ENCODE measurements at places on chromosomes 6 and 20.

GRCh38 chr6:134994431-134994830 is 44.5 kb upstream of the ALDH8A1 start:
- DNase-seq, result no peak

- DNase-seq, result peak; percentile 41
Measured at GRCh38 chr6:109255946-109256640, 126.2 kb downstream of the CD164 start.

DNA sequence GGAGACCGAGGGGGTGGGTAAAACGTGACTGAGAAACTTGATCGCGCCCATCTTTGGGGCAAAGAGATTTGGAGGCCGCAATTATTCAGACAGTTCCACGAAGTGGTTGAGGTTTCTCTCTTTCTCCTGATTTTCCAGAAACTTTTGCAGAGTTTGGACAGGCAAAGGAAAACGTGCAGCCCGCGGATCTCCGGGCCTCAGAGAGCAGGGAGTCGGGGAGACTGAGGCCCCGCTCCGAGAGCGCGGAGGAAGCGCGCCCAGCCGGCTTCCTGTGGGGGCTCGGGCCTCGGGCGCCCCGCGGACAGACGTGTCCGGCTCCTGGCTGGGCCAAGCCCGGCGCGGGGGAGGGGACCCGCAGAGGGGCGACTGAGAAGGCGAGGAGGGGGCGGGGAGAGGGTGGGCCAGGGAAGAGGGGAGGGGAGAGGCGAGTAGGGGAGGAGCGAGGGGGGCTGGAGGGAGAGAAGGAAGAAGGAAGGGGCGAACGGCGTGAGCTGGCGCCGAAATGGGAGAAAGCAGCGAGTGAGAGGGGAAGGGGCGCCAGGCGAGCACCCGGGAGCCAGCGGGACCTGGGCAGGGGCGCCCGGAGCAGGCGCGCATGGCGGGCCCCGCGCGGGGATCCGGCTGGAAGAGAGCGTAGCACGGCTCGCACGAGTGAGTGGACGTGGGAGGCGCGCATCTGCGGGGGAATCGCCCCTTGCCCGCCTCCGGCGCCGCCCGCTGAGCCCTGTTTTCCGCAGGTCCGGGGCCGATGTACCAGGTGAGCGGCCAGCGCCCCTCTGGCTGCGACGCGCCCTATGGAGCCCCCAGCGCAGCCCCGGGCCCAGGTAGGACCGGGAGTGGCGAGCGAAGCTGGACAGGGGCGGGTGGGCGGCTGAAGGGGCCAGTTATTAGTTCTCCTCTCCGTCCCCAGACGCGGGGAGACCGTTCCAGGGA is at the start of gene MDFI:
Gene MDFI, plus strand, starts transcription at position 467 of the 933 bp plus-strand sequence. Its CDS starts 282 bp downstream, at position 749.
- peak; percentile 89 for DNase-seq

DNA sequence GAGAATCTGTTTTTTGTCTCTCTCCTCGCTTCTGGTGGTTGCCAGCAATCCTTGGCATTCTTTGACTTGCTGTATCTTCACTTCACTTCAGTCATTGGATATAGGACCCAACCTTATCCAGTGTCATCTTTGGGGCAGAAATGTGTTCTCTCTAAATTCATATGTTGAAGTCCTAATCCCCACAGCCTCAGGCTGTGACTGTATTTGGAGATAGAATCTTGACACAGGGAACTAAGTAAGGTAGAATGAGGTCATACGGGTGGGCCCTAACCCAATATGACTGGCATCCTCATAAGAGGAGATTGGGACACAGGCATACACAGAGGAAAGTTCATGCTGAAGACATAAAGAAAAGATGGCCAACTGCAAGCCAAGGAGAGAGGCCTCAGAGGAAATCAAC is 51.9 kb upstream of the TPD52L1 start:
- no peak for DNase-seq

GRCh38 chr6:24743944-24744335 is 25.0 kb upstream of the C6orf62 start:
- DNase-seq, result no peak

DNA sequence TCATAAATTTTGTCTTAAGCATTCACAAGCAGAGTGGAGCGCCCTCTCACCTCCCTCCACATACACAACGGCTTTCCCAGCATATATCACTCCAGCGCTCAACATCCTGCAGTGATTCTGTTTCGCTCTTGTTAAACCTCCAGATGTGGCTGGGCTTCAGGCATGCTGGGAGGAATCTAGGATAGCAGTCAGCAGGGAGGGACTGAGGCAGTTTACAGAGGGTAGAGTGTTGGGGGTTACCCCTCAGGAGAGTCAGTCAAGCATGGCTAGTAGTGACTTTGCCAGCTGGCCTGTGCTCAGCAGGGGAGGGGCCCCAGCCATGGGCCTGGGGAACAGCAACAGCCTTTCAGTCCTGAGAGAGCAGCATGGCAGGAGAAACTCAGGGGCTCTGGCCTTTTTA is 161.4 kb upstream of the FLRT3 start:
- peak; percentile 6 for DNase-seq

DNA sequence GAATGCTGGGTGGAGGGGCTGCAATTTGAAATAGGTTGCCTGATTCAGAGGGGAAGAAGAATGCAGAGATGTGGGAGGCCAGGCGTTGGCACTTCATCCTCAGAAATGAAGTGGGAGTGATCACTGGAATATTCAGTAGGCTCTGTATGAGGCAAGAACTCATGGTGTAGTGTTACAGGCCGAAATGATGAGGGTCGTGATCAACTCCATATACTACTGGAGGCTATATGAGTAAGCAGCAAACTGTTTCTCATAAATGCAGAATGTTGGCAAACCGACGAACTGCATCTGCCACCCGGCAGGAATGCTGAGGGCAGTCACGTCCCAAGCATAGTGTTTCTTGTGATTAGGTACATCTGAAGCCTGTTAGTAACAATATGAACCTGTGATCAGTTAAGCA is 12.7 kb downstream of the KCNS1 start:
- DNase-seq, result peak; percentile 23

DNA sequence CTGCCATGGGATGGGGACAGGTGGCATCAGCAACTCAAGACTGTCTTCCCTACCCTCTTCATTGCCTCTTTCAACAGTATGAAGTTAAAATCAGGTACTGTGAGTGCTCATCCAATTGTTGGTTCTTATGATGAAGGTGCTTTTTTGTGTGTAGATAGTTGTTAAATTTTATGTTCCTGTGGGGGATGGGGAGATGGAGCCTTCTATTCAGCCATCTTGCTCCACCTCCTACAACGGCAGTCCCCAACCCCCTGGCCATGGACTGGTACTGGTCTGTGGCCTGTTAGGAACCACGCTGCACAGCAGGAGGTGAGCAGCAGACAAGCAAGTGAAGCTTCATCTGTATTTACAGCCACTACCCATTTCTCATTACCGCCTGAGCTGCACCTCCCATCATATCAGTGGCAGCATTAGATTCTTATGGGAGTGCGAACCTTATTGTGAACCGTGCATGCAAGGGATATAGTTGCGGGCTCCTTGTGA is 47.8 kb upstream of the TOP1 start:
- DNase-seq, result no peak

GRCh38 chr20:32497589-32498224 is 87.4 kb downstream of the NOL4L start:
- DNase-seq, result no peak

- no peak for DNase-seq
Measured at GRCh38 chr6:11439017-11439420, 98.5 kb upstream of the TMEM170B start.

All from right lung (tissue), 10 donors.